Stimulated activated CD4-positive, alpha-beta T cell treated with anti-CD3 and anti-CD28 coated beads, TNF-alpha, amount 100 ng/mL, for 4 hours (primary cell): ENCODE measurements at places on chromosomes 7 and 10.

GRCh38 chr7:45649560-45650346 is 75.6 kb downstream of the ADCY1 start:
- no peak for DNase-seq

GRCh38 chr7:157845203-157845835 is 508.5 kb downstream of the DNAJB6 start:
- DNase-seq, result no peak

DNA sequence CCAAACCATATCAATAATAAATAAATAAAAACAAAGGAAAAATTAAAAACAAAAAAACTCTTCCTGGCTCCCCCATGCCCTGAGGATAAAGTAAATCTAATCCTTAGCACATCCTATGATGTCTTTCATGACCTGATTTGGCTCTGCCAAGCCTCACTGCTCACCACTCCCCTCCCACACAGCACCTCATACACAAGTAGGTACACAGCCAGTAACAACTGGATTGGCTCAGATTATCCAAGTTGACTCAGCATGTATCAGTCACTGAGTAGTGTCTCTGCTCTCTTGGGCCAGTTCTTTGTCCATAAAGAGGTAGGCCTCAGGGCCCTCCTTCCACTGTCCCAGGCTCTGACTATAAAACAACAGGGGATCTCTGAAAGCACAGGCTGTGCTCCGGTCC is 99.6 kb downstream of the STRA8 start:
- DNase-seq, result no peak

DNA sequence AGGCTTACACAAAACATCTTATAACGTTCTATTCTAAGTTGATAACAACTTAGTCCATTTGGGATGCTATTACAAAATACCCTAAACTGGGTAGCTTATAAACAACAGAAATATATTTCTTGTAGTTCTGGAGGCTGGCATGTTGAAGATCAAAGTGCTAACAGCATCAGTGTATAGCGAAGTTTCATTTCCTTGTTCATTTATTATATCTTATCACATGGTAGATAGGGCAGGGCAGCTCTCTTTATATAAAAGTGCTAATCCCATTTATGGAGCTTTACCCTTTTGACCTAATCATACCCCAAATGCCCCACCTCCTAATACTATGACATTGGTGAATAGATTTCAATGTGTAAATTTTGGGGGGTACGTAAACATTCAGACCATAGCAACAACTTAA is 6.3 kb downstream of the CASP7 start:
- DNase-seq, result no peak

- DNase-seq, result no peak
Observed at GRCh38 chr7:129993275-129993674, 40.5 kb upstream of the UBE2H start.
